Stimulated activated CD4-positive, alpha-beta T cell treated with anti-CD3 and anti-CD28 coated beads, Interleukin-15, amount 100 ng/mL, for 1 hour (primary cell): ENCODE measurements at places on chromosomes 5 and 9.

GRCh38 chr9:112757940-112758339 lies 7.4 kb downstream of the SNX30 start:
- no peak for DNase-seq

- DNase-seq = no peak
These were observed 358.7 kb upstream of the KLF4 start for GRCh38 chr9:107847978-107848964.

- DNase-seq = no peak
These were observed 94.2 kb downstream of the PAX5 start for GRCh38 chr9:36939655-36940499.

GRCh38 chr5:113250341-113250953 lies 184.3 kb downstream of the TSSK1B start:
- DNase-seq = no peak

GRCh38 chr9:120768247-120768646 lies 25.0 kb downstream of the FBXW2 start:
- DNase-seq = no peak

DNA sequence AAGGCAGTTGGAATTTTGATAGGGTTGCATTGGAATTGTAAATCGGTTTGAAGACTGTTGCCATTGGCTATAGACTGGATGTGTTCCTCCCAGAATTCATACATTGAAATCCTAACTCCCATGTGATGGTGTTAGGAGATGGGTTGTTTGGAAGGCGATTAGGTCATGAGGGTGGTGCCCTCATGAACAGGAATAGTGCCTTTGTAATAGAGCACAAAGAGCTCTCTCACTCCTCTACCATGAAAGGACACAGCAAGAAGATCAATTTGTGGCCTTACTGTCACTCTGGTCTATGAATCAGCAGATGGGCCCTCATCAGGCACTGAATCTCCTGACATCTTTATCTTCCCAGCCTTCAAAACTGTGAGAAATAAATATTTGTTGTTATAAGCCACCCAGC lies 133.2 kb downstream of the PARP8 start:
- DNase-seq = no peak

- DNase-seq = no peak
These were observed 584.0 kb downstream of the ACTL7B start for GRCh38 chr9:108271646-108272348.

DNA sequence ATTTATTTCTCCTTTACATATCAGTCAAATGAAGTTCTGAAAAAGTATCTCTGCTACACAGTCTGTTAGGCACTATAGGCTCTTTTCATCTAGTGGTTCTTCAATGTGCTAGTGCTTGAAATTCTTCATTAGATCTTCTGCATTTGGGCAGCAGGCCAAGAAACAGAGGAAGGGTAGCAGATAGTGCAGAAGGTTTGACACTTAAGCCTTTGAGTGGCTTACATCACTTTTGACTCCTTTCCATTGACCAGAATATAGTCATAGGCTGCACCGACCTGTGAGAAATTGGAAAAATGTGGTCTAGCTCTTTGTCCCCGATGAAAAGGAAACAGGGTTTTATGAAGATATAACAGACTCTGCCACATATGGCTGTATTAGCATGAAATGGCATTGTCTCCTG lies 459.5 kb upstream of the PTGER4 start:
- DNase-seq = no peak

GRCh38 chr5:143828710-143829109 lies 16.7 kb downstream of the HMHB1 start:
- DNase-seq = no peak

DNA sequence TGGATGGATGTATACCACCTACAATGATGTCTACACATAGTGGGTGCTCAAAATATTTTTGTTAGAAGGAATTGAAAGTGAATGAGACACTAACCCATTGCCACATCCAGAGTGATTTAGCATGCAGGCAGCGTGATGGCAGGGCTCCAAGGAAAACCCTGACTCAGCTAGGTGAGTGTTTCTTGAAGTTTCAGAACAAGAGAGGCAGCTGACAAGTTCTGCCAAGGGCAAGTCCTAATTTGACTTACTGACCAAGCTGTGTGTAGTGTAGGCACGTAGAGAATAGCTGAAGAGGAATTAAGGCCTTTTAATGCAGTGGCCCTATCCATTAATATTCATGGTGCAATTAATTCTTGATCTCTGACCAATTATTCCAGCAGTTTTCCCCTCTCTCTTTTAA lies 107.8 kb upstream of the ATP10B start:
- DNase-seq = no peak

- DNase-seq = no peak
These were observed 4.3 kb downstream of the RAI14 start for GRCh38 chr5:34660444-34660843.

DNA sequence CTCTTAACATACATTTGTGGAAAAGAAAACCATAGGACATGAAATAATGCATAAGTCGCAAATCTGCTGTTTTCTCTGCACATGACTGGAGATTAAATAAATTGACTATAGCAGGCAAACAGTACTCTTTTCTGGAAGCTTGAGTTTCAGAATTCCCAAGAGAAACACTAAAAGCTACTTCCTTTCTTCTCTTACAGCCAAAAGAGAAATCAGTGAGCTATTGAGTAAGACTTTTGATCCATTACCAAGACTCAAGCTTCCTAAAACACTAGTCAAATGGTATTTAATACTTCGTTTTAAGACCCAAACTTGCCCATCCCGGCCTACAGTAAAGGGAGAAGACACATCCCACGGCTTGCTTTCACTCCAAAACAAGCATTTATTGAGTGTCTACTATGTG lies 335.8 kb upstream of the PUM3 start:
- no peak for DNase-seq
